ENCODE measurements at places on chromosomes 13 and 19.

- DNase-seq, result no peak
Measured at GRCh38 chr13:110168999-110169933, 137.7 kb downstream of the COL4A1 start.

DNA sequence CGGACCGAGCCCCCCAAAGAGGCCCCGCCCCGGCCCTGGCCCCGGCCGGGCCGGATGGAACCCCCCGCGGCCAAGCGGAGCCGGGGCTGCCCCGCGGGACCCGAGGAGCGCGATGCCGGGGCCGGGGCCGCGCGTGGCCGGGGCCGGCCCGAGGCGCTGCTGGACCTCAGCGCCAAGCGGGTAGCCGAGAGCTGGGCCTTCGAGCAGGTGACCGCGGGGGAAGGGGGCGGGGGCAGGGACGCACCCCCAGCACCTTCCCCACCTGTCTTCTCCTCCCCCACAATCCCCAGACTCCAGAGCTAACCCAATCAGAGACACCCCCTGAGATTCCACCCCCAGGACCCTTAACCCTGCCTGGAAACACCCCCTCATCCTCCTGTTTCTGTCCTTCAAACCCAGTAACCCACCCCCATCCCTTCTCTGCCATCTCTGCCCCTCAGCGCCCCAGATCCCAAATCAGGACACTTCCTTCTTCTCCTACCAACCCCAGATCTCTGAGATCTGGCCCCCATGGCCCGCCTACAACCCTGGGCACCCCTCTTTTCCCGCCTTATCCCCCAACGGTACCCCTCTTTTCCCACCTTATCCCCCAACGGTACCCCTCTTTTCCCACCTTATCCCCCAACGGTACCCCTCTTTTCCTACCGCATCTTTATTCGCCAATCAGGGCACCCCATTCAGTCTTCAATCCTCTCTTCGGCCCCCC, 505 bp downstream of the ZSWIM4 start:
- DNase-seq, result peak; percentile 59

- DNase-seq, result no peak
Measured at GRCh38 chr19:41784312-41784711, 12.1 kb upstream of the CEACAM3 start.

- DNase-seq, result no peak
Measured at GRCh38 chr13:79861731-79862130, 380.8 kb downstream of the NDFIP2 start.

GRCh38 chr13:108669381-108669780, 40.0 kb downstream of the MYO16 start:
- peak; percentile 1 for DNase-seq

DNA sequence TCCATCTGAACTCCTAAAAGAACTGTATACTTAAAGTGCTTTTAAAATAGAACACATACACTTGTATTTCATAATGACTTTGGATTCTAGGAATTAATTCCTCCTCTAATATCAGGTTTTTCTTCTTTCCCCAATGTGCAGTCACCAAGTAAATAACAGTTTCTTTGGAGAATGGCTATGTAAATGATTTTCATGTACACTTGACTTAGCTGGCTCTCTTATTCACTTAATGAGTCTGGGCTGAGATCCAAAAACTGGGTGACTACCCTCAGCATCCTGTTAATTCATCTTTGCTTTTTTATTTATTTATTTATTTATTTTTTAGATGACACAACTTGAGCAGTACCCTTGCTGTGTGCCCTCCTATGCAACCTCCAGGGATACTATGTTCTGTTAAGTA, 1003.7 kb downstream of the SLITRK1 start:
- DNase-seq, result peak; percentile 68

GRCh38 chr19:10332158-10332964, 968 bp downstream of the RAVER1 start:
- no peak for DNase-seq

GRCh38 chr19:16034958-16035560, 41.2 kb upstream of the TPM4 start:
- DNase-seq, result no peak

DNA sequence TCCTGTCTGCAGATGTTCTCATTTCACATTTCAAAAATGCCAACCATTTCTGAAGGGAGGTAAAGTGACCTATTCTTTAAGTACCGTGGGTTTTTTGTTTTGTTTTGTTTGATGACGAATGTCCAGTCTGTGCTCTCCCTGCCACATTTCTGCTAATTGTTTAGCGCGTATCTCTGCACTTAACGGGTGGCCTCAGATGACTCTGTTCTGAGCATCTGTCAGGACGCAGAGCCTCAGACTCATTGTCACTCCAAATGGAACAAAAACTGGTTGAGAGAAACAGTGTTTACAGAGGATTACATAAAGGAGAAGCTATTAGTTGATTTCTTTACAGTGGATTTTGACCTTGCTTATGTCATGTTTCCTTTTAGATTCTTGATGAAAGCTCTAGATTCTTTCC, 23.7 kb downstream of the TPP2 start:
- DNase-seq, result no peak

Measured in ELR (cell line).